Gastrocnemius medialis (tissue), 4 donors: ENCODE measurements at places on chromosomes 12 and 14. TPM values are rescaled to one million over a fixed set of nuclear protein-coding genes. Genes with fewer than 3 reads are reported as not detected.

GALNT16 gene
- 0.15 TPM for total RNA-seq

DNA sequence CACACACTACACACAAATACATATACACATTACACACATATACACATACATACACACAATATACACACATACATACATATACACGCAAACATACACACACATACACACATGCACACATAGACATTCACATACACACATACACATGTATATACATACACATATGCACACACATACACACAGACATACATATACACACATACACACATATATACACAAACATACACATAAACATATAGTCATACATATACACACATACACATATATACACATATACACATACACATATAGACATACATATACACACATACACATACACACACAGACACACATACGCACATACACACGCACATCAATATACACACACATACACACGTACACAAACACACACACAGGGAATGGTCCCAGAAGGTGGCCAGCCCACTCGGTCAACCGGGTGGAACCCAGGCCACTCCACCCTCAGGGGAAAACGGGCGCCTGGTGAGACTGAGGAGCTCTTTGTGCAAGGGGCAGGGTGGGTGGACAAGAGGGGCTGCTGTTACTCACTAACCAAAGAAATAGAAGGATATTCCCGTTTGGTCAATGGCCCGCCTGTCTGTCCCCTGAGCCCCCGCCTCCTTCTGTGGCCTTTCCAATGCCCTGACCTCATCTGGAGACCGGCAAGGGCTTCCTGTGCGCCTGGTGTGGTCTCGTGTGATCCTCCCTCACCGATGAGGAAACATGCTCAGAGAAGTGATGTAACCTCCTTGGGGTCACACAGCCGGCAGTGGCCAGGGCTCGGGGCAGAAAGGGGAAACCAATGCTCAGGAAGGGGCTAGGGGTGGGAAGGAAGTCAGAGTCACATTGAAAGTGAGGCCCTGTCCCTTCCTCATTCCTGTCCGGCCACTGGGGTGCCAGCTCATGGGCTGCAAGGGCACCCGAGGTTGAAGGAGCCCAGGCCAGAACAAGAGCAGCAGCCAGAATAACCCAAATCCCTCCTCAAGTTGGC is 5.3 kb downstream of the TRPV4 start:
- H3K4me3 ChIP-seq = no peak overlapping the region
- H3K4me1 ChIP-seq = no peaks in the 10 kb centered on the region
- H3K36me3 ChIP-seq = no peaks in the 10 kb centered on the region
- no peak overlapping the region for H3K27ac ChIP-seq

GRCh38 chr14:45359746-45360145 is 106.7 kb upstream of the MIS18BP1 start:
- H3K4me1 ChIP-seq = no peaks in the 10 kb centered on the region
- H3K27ac ChIP-seq = no peak overlapping the region
- H3K36me3 ChIP-seq = no peaks in the 10 kb centered on the region
- DNase-seq = no peak
- H3K4me3 ChIP-seq = no peak overlapping the region

GRCh38 chr14:99803803-99804202 is 10.6 kb downstream of the EML1 start:
- H3K27ac ChIP-seq = no peak overlapping the region
- DNase-seq = no peak
- no peaks in the 10 kb centered on the region for H3K36me3 ChIP-seq

- H3K27me3 ChIP-seq = no peaks in the 10 kb centered on the region
- H3K36me3 ChIP-seq = no peaks in the 10 kb centered on the region
- H3K4me3 ChIP-seq = no peak overlapping the region
- H3K27ac ChIP-seq = no peak overlapping the region
- H3K4me1 ChIP-seq = peaks cover 4% of the 10 kb centered on the region
Observed at GRCh38 chr12:10968765-10969456, 17.8 kb downstream of the TAS2R50 start.

LPCAT3 gene
- 35.3 TPM for total RNA-seq
